ENCODE measurements at places on chromosomes 7 and 10.

DNA sequence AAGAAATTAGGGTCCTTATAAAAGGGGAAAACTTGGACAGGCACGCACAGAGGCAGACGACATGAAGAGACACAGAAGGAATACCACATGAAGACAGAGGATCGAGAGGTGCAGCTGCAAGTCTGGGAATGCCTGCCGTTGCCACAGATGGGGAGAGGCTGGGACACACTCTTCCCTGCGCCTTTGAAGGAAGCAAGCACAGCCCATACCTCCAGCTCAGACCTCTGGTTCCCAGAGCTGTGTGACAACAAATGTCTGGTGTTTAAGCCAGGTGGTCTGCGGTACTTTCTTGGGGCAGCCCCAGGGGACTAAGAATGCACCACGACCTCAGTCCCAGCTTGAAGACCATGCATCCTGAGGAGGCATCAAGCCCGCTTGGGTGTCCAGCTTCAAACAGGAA is 18.3 kb downstream of the INSIG1 start:
- no peak for DNase-seq

GRCh38 chr7:116601426-116601825 is 70.6 kb upstream of the MET start:
- no peak for DNase-seq

DNA sequence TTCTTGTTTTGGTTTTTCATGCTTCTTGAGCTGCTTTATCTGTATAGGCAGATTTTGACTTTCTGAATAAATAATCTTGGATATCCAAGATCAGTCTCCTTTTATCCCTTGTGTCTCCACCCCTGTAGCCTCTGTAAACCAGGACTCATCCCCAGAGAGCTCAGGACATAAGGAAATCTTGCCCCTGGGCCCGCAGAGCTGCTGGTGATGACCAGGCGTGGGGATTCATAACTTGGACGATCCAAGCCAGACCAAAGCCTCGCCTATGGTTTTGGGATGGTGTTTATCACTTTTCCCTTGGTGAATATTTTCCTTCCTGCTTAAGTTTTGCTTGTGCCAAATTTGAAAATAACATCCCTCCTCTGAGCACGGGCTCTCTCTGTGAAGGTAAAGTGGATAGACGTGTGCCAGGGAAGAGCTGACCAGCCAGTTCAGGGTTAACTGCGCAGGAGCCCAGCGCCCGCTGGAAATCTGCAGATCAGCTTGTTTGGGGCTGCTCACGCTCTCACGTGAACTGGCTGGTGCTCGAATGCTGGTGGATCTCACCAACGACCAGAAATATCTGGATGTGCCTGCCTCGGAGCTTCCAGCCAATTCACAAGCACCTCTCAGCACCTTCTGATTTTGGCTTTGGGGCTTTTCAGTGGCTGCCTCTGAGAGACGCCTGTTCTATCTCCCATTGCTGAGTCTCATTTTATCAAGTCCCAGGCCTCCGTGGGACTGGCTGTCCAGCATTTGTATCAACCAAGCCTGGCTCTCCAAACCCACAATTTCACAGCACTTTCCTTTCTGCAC is 132.1 kb upstream of the BTBD16 start:
- no peak for DNase-seq

- DNase-seq: no peak
Observed at GRCh38 chr7:89926701-89927100, 227.6 kb upstream of the STEAP1 start.

GRCh38 chr10:543131-543530 is 146.3 kb downstream of the DIP2C start:
- no peak for DNase-seq

DNA sequence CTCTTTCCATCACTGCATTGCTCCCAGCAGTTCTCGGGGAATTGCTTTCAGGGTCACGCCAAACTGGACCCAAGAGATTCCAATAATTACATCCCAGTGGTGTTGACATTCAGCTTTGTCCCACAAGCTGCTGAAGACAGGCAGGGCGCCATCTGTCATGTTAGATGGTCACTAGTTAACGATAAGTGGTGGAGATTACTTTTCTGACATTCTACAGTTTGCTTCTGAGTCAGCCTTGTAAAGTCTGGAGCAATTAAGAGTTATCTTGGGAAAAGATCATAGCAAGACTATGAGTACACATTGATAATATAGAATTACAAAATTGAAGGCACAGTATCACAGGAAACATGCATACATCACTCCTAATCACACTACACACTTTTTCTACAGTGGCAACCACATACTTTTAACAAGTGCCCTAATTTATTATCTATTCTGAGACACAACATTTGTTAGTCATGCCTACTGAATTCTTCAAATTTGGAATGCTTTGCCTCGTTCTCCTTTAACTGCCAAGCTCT is 41.9 kb downstream of the SEMA3C start:
- no peak for DNase-seq

- DNase-seq: no peak
Observed at GRCh38 chr10:124630551-124630950, 113.6 kb downstream of the FAM53B start.

All from caudate nucleus (tissue), 63 donors.